ENCODE measurements at places on chromosomes 7 and 10.

GRCh38 chr7:137110091-137110509, 233.4 kb downstream of the PTN start:
- peak; percentile 5 for DNase-seq

DNA sequence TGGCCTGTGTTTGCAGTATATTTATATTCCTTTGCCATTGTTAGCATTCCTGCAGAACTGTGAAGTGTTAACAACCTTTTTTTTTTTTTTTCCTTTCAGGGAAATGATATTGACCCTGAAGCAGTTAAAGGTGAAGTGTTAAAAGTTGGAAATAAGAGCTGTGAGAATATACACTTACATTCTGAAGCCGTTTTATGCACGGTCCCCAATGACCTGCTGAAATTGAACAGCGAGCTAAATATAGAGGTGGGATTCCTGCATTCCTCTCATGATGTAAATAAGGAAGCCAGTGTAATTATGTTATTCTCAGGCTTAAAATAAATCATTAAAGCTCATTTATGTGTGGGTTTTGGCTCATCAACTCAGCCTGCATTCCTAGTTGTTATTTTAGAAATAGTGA, 92.8 kb upstream of the CAPZA2 start:
- no peak for DNase-seq

DNA sequence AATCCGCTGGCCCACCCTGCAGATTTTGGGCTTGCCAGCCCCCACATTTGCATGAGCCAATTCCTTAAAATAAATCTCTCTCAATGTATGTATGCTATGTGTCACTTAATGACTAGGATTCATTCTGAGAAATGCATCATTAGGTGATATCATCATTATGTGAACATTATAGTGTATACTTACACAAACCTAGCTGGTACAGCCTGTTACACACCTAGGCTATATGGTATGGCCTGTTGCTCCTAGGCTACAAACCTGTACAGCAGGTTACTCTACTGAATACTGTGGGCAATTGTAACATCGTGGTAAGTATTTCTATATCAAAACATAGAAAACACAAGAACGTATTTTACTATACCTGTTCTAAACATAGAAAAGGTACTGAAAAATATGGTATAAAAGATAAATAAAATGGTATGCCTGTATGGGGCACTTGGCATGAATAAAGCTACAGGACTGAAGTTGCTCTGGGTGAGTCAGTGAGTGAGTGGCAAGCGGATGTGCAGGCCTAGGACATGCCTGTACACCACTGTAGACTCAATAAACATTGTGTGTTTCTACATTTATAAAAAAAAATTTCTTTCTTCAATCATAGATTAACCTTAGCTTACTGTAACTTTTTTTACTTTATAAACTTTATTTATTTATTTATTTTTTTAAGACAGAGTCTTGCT, 135.9 kb downstream of the ABCA13 start:
- DNase-seq = no peak

GRCh38 chr7:116663744-116664143, 8.3 kb upstream of the MET start:
- DNase-seq = no peak

DNA sequence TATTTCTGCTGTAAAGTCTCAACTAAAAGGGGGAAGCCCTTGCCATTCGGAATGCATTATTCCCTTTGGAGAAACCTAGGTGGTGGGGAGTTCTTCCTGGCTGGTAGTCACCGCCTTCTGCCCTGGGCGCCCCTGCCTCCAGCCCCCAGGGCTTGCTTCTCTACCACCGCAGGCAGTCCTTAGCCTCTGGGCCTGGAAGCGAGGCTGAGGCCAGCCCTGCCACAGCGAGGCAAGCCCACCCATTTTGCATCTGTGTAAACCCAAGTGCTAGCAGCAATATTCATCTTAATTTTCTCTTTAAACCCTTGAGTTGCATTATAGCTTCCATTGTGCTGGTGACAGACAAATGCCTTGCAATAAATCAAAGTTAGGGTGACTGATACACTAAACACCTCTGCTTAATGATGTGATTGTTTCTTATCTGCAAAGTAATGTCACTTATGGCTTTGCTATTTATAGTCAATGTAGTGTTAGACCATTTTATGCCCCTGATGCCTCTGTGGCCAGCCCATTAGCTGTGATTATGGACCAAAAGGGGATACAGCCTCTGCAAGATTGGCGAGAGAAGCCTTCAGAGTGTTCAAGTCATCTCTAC, 26.2 kb upstream of the MGMT start:
- DNase-seq = no peak

DNA sequence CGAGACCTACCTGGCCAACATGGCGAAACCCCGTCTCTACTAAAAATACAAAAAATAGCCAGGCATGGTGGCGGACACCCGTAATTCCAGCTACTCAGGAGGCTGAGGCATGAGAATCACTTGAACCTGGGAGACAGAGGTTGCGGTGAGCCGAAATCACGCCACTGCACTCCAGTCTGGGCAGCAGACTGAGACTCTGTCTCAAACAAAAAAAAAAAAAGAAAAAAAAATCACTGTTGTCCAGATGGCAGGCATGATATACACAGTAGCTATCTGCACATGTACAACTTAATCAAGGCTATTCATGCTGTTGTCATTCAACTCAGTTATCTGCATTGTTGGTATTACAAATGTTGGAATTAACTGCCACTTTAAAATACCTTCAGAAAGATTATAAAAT, 55.3 kb downstream of the BRAF start:
- DNase-seq = no peak

- DNase-seq = peak; percentile 75
These were observed 483.9 kb downstream of the AUTS2 start for GRCh38 chr7:70082099-70082611.

DNA sequence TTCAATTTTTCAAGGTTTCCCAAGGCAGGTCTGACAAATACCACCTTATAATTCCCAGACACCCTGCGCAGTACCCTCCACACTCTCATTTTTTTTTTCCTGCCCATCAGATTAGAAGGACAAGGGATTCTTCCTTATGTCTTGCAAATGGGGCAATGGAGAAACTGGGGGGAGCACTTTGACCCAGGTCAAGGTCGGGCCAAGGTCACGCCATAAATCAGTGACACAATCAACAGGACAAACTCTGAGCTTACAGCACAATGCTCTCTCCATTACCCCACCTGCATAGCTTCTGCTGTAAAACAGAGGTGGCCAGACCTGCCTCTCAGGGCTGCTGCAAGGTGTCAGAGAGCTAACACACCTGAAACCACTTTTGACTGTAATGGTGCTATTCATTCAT, 254.4 kb upstream of the ZMIZ1 start:
- no peak for DNase-seq

DNA sequence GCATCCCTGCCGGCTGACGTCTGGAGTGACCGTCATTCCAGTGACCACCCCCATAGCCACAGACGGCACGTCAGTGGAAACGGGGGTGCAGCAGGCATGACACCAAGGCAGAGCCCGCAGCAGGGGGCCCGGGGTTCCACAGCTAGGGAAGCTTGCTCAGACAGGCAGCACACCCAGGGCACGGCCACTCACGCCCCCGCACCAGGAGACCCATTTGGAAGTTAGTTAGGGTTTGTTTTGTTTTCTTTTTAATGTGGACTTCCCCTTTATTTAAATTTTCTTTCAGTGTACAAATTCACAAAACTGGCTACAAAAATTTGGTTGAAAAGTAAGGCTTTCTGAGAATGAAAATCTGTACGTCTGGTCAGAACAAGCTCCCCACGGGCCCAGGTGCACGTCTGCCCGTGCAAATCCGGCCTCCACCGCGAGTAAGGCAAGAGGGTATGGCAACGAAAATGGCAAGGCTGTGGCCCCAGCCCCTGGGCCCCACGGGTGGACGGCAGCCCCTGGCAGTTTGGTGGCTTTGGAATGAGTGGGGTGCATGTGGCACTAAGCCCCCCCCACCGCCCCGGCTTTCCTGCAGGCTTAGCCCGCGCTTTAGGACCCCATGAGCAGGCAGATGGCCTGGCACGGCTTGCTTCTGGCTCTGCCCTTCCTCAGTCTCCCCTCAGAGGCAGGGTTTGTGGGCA, 124.2 kb downstream of the FAM53B start:
- no peak for DNase-seq

GRCh38 chr7:106165337-106165736, 53.2 kb upstream of the SYPL1 start:
- peak; percentile 89 for DNase-seq

GRCh38 chr7:50562136-50562535, 3.1 kb downstream of the DDC start:
- DNase-seq = no peak

DNA sequence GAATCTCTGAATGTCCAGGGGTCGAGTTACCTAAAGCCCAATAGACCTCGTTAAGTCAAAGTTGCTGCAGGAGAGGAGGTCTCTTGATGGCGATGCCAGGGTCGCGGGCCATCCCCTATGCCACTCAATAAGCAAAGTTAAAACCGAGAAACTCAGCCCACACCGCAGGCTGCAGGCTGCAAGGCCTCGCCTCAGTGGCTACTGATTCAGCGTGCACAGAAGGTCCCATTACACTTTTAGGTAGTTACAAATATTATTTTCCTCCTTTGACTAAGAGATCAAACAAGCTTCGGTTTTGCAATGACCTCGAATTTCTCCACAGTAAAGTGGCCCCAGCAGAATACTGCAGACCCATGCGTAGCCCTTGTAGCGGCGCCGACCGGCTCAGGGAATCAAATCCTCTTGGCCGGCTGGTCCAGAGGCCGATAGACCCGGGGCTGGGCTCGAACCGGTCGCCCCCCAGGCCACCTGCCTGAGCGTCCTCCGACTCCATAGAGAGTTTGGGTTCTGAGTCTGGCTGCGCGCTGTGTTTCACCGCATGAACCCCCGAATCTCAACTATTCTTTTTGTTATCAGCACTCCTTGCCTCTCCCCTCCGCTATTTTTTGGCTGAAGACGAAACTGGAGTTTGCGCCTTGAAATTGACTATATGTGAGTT, 2.3 kb downstream of the C1QL3 start:
- no peak for DNase-seq

DNA sequence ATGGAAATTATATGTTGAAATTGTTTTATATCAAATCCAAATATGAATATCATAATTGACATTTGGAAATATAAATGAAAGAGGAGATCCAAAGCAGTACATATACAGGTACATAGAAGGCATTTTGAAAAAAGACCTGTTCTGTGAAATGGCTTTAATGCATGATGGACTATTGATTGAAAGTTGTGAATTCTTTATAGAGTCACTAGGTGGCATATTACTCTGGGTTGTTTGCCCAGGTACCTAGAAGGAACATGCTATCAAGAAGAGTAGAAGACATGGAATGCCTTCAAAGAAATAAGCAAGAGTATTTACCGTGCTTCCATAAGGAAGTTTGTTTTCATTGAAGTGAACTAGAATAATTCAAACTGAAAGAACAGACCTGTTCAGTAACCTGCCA, 160.0 kb upstream of the ANK3 start:
- no peak for DNase-seq

DNA sequence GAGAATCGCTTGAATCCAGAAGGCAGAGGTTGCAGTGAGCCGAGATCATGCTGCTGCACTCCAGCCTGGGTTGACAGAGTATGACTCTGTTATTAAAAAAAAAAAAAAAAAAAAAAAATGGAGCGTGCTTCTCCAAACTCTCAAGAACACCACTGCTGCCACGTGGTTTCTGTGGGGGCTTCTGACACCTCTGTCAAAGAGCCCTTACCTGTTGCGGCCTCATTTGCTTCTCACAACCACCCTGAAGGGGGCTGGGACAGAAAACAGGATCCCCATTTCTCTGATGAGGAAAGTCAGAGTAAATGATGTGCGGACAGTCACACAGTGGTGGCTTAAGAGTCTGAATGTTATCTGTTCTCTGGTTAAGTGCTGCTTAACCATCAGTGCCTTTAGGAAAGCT, 95.3 kb downstream of the RNF216 start:
- DNase-seq = no peak

Data from fibroblast of skin of back (primary cell).